ENCODE measurements at places on chromosomes 6 and 20. TPM values are rescaled to one million over a fixed set of nuclear protein-coding genes. Genes with fewer than 3 reads are reported as not detected.

Gene SRSF12
- total RNA-seq = 1.5 TPM

Gene EEF1A2
- 147 TPM for total RNA-seq

Gene RAMACL
- 0.20 TPM for total RNA-seq

Gene GPX5
- total RNA-seq = not detected

Gene CYP24A1
- 220 TPM for total RNA-seq

Gene POLH
- total RNA-seq = 10.0 TPM

Gene ANGPT4
- 0.01 TPM for total RNA-seq

Gene SLC26A8
- total RNA-seq = not detected

Gene KIAA0408
- 6.4 TPM for total RNA-seq

Gene COQ3
- 11.0 TPM for total RNA-seq

Gene GLP1R
- not detected for total RNA-seq

Gene ENPP5
- total RNA-seq = not detected

Gene LST1
- total RNA-seq = not detected

Gene COL20A1
- 0.57 TPM for total RNA-seq

Gene BPIFB6
- total RNA-seq = not detected
